ENCODE measurements at places on chromosomes 6 and 20.

DNA sequence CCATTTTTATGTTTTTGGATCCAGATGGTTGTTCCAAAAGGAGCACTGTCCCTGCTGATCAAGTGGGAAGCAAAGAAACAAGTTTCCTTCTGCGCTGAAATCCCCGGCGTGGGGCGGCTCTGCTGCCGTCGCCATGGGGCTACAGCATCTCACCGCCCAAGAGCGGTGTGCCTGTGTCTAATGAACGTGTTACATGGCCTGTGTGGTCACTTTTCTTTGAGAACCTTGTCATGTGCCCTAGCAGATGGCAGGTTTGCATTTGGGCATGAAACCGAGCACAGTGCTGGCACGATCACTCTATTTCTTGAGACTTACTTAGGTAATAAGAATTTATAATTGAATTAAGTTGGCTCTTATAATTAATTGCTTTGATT, 51.9 kb downstream of the ZDHHC14 start:
- no peak for DNase-seq

- no peak for DNase-seq
Observed at GRCh38 chr6:134816300-134816699, 133.6 kb downstream of the ALDH8A1 start.

DNA sequence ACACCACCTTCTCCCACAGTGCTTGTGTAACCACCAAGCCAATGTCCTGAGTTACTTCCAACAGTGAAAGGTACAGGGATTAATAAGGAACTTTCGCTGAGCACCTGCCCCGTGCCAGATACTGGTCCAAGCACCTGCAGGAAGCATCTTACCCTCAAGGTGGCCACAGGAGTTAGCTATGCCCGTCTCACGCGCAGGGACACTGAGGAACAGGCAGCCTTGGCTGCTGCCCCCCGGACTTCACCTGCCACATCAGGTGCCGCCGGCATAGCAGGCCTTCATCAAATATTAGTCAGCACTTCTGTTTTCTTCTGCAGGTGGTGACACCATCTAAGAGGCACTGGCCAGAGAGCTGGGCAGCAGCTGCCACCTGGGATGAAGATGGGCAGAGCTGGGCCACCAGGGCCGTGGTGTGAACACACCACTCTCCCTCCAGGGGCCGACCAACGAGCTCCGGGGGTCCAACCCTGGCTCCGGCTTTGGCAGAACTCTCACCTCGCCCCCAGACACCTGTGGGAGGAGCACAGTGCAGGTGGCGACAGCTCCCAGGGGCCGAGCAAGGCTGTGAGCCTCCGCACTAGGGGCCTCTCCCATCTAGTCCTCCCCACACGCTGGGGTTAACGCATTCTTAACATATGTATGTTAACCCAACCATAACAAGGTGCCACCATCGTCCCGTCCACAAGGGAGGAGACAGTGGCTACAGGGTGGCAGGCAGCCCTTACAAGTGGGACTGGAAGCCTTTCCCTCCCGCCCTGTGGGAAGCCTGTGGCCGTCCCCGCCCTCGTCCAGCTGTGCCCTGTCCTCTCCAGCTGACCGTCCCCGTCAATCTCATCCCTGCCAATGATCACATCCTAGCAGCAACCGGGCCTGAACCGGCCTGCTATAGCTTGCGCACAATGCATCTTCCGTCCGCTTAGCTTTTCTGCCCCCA, 2.9 kb upstream of the PPDPF start:
- DNase-seq = no peak

- DNase-seq = no peak
Observed at GRCh38 chr6:53020005-53020744, 25.1 kb upstream of the GSTA4 start.

GRCh38 chr6:19782588-19782987, 54.6 kb upstream of the ID4 start:
- no peak for DNase-seq

DNA sequence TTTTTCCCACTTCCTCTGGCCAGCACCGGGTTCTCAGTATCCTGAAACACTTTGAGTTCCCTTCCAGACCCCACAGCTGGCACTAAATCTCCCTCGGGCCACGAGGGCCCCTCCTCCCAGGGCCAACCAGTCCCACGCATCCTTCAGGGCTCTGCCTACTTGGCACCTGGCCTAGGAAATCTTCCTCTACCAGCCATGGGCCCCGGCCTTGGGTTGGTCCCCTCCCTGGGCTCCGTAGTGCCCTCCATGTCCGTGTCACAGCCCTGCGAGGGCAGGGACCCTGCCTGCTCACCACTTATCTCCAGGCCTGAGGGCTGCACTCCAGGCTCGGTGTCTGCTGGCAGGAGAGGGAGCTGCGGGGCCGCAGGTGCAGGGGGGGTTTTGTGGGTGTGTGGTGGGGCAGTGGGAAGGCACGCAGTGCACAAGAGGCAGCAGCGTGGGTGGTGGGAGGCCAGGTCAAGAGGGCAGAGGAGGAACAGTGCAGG, 48.8 kb upstream of the CDH22 start:
- no peak for DNase-seq

- no peak for DNase-seq
Observed at GRCh38 chr6:118354641-118355040, 193.5 kb upstream of the PLN start.

DNA sequence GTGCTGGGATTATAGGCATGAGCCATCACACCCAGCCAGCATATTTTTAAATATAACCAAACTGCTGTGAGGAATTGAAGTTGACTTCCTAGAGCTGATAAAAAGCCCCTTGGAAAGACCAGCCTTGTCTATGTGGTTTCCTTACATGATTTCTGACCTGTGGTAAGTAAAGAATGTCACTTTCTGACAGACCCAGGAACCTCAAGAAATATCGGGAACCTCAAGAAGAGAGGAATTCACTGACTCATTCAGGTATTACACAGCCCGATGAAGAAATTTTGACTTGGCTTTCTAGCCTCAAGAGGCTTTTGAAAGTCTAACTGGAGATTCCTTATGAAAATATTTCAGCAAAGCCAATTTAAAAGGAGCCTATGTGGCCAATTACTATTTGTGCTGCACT, 71.8 kb downstream of the FOXF2 start:
- peak; percentile 63 for DNase-seq

DNA sequence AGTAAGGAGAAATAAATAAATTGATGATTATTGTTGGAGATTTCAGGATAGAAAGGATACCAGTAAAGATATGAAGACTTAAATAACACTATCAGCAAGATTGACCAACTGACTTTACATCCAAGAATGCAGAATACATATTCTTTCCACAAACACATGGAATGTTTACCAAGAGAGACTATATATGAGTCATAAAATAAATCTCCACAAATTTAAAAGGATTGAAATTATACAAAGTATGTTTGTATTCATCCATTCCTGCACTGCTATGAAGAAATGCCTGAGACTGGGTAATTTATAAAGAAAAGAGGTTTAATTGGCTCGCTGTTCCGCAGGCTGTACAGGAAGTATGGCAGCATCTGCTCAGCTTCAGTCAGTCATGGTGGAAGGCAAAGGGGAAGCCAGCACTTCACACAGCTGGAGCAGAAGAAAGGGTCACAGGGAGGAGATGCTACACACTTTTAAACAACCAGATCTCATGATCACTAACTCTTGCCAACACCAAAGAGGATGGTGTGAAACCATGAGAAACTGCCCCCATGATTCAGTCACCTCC, 56.7 kb upstream of the TNFRSF21 start:
- DNase-seq = no peak

Data from AG08395 (cell line).